ENCODE measurements at places on chromosomes 11 and 22.

GRCh38 chr11:73393479-73394415, 17.5 kb downstream of the RELT start:
- DNase-seq = peak; percentile 74

- DNase-seq = no peak
Measured at GRCh38 chr11:109734566-109734965, 312.6 kb downstream of the C11orf87 start.

DNA sequence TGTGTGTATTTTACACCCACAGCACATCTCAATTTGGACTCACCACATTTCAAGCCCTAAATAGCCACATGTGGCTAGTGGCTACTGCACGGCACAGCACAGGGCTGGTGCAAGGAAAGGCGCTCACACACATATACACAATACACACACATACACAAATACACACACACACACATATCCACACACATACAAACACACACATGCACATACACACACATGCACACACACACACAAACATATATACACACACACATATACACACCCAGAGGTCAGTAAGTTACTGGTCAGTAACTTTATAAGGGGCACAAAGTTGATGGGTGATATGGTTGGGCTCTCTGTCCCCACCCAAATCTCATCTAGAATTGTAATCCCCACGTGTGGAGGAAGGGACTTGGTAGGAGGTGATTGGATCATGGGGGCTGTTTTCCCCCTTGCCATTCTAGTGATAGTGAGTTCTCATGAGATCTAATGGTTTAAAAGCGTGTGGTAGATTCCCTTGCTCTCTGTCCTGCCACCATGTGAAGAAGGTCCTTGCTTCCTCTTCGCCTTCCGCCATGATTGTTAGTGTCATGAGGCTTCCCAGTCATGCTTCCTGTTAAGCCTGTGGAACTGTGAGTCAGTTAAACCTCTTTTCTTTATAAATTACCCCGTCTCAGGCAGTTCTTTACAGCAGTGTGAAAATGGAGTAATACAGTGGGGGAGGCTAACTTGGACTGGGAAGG, 37.6 kb upstream of the DKK3 start:
- no peak for DNase-seq

- no peak for DNase-seq
Measured at GRCh38 chr11:65781152-65781961, 581 bp upstream of the AP5B1 start.

DNA sequence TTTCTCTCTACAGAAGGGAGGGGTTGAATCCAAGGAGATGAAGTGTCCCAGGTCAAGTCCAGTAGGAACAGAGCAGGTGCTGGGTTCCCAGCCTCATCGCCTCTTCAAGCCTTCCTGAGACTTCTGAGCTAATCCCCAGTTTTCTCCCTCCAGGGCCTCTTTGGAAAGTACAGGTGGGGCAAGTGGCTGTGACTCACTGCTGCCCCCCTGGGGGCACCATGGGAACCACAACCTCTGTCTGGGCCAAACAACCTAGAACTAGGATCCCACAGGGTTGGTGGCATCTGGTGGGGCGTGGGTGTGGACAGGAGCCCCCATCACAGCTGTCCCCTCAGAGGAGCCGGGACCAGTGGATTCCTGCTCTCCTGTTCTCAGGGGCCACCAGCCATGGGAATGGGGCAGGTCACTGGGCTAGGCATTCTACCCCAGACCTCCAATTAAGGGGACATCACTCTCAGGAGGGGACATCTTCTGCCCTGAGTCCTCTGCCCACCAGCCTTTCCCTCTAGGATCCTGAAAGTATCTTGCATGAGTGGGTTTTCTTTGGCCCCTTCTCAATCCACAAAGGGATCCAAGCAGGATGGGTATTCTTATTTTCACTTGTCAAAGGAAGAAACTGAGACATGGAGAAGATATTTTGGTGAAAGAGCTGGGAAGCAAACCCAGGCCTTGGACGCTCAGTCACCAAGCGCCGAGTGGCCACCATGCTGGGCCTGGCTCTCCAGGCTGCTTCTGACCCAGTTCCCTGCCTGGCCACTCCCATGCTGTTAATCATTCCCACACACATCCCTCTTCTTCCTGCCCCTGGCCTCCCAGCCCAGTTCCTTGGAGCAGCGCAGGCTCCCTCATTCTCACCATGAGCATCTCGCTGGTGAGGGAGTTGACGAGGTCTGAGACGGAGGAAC, 23.8 kb downstream of the LRRC10B start:
- DNase-seq = peak; percentile 30

DNA sequence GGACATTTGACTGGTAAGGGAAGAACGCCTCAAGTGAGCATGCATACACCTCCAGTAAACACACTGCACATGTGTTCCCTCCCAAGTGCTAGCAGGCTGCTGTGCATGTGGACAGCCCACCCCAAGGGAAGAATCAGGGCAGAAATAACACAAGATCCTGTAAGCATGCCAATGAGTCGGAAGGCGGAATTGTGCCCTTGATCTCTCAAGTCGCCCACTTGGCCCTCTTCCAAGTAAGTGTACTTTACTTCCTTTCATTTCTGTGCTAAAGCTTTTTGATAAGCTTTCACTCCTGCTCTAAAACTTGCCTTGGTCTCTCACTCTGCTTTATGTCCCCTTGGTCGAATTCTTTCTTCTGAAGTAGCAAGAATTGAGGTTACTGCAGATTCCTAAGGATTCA, 139.6 kb downstream of the TRPC6 start:
- DNase-seq = no peak

GRCh38 chr22:38831166-38831945, 12.5 kb downstream of the NPTXR start:
- DNase-seq = no peak

- DNase-seq = no peak
Measured at GRCh38 chr11:23961503-23962338, 535.1 kb upstream of the LUZP2 start.

GRCh38 chr11:10632483-10632882, 61.1 kb downstream of the IRAG1 start:
- no peak for DNase-seq

GRCh38 chr22:32476281-32477195, 1.9 kb downstream of the FBXO7 start:
- DNase-seq = peak; percentile 19

- DNase-seq = no peak
Measured at GRCh38 chr11:133524488-133524887, 7.8 kb downstream of the OPCML start.

DNA sequence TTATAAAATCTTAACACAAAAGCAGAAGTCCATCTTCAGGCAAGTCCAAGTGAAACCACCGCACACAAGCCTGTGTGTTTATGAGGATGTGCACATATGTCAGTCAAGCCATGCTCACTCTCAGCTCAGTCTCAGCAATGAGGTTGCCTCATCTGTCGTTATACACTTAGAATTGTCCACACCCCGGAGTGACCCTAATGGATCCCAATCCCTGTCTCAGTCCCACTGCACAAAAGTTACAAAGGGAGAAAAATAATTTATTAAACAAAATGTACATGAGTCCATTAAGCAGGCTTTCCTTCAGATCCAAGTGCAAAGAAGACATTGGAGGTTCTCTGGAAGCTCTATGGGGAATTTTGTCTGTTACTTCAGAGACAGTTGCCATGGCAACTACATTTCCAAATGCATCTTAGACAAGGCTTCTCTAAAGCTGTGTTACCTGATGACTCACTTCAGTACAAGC, 24.4 kb downstream of the OR8B12 start:
- no peak for DNase-seq

All from CD4-positive, alpha-beta T cell treated with Interleukin-21 for 1 hour (primary cell).